ENCODE measurements at places on chromosomes 1 and 21. TPM values are rescaled to one million over a fixed set of nuclear protein-coding genes. Genes with fewer than 3 reads are reported as not detected.

GRCh38 chr1:67053535-67053784 lies 488 bp downstream of the SLC35D1 start:
- peak; percentile 59 for DNase-seq

GRCh38 chr1:159945483-159946241 lies at the start of gene IGSF9:
Gene IGSF9, minus strand, starts transcription at chr1:159945613. Its CDS starts 2,159 bp downstream, at chr1:159943454.
- DNase-seq = peak; percentile 85

- no peak for DNase-seq
These were observed 77.0 kb downstream of the EPHB2 start for GRCh38 chr1:22787636-22788035.

DNA sequence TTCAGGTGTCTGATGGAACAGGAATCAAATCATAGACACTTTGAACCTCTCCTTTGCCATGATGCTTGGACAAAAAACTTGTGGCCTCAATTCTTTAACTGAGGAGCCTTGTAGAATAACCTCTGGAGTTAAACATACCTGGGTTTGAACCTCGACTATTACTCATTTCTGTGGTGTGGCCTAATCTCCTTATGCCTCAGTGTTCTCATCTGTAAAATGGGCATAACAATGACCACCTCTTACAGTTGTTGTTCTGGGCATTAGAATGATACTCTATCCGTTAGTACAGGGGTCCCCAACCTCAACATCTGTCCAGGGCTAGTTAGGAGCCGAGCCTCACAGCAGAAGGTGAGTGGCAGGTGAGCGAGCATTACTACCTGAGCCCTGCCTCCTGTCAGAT lies 137.2 kb downstream of the ROR1 start:
- no peak for DNase-seq

DNA sequence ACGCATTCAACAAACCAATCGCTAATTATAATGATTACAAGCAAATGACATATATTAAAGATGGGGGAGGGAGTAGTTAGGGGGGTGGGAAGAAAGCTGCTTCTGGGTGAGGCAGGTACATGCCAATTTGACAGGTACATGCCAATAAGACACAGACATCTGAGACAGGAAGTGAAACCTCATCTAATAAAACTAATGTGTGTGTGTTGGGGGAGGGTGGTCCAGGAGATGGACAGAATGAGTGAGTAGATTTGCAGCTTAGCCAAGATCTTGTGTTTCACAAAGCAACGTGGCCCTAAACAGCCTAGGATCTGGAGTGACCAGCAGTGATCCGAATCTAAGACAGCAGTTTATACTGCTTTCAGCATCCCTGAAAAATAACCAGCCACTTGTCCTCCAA lies 10.8 kb downstream of the CFAP45 start:
- DNase-seq = no peak

GRCh38 chr1:208513799-208514198 lies 269.6 kb upstream of the PLXNA2 start:
- no peak for DNase-seq

- no peak for DNase-seq
These were observed 22.8 kb upstream of the C2CD2 start for GRCh38 chr21:41976611-41977010.

- no peak for DNase-seq
These were observed 64.2 kb downstream of the HLX start for GRCh38 chr1:220943319-220943996.

DNA sequence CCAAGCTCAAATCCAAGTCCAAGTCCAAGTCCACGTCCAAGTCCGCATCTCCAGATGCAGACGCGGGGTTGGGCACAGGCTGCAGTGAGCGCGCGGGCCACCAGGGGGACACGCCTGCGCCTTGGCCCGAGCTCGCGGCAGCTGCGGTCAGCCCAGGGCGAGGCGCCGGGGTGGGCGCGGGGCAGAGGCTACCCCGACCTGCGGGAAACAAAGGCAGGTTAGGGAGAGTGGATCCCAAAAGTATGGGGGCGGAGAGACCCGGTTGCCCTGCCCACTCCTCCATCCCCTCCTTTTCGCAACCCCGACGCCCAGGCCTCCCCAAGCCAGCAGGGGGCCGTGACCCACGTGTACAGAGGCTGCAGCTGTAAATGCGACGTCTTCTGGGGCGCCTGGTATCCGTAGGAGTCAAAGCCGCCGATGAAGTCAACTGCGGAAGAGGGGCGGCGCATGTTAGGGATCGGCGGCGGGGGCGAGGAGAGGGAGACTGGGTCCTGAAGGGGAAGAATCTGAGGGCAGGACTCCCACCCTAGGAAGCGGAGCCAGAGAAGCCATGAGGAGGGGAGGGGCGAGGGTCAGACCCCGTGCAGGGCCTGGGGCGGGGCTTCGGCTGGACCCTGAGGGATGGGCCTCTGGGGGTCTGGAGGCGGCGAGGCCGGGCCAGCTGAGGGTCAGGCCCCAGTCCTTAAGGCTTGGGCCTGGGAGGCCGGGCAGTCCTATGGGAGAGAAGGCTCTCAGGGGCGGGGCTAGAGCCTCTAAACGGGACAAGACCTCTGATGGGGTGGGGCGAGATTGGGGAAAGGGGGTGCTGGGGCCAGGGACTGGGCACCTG lies 58.0 kb downstream of the NKAIN1 start:
- DNase-seq = peak; percentile 58

DNA sequence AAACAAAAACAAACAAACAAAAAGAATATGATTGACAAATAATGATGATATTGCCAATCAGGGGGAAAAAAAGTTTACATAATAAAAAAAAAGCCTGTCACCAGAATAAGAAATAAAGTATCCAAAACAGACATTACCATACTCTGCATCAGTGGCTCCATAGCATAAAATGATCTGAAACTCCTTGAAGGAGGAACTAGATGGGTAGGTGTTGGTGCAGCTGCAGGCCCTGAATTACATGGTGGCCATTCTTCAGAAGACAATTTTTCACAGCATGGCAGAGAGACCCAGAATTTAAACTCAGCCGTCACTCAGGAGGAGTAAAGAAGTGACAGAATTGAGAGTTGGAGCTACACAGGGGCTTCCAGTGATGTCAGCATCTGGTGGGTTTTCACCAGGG lies 60.2 kb downstream of the GLUL start:
- no peak for DNase-seq

GRCh38 chr1:244970236-244970743 lies 105.9 kb upstream of the HNRNPU start:
- DNase-seq = peak; percentile 85

DNA sequence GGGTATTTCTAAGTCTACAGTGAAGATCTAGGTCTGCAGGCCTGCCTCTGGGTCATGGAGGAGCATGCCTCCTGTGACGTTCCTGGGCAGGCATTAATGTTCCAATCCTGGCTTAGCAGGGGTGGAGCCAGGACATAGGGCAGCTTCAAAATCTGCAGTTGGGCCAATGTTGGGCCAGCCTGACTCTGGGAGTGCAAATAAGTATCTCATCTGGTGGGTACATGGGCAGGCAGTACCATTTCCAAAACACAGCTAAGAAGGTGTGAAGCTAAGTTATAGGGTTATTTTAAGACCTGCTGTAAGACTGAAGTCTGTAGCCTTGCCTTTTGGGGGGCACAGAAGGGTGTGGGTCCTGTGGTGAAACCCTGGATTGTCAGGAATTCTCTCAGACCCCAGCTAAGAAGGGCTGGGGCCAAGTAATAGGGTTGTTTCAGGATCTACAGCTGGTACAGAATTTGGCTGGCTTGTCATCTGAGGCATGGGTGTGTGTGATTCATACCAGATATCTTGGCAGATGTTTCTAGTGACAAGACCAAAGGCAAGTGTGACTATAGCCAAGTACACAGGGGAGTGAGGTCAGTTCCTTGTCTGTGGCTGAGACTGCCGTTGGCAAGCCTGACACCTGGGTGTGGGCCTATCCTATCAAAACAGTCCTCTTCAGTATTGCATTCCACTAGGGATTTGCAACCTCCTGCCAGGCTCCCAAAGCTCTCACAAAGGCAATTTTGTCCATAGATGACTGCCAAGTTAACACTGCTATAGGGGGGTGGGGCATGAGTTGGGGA lies 468.7 kb upstream of the B3GALT2 start:
- DNase-seq = peak; percentile 48

GRCh38 chr1:98210064-98210463 lies 289.2 kb upstream of the DPYD start:
- no peak for DNase-seq

The PRAMEF18 gene
- total RNA-seq = not detected

GRCh38 chr1:21821385-21822019 lies 9.4 kb downstream of the LDLRAD2 start:
- DNase-seq = no peak

The CELF3 gene
- total RNA-seq = not detected

The NTRK1 gene
- 0.62 TPM for total RNA-seq

The PLEKHN1 gene
- not detected for total RNA-seq

The VCAM1 gene
- total RNA-seq = 2.2 TPM

GRCh38 chr1:53577761-53578100 lies 118.5 kb downstream of the DMRTB1 start:
- DNase-seq = no peak

- DNase-seq = peak; percentile 53
These were observed 16.9 kb downstream of the RPTN start for GRCh38 chr1:152141971-152142584.

DNA sequence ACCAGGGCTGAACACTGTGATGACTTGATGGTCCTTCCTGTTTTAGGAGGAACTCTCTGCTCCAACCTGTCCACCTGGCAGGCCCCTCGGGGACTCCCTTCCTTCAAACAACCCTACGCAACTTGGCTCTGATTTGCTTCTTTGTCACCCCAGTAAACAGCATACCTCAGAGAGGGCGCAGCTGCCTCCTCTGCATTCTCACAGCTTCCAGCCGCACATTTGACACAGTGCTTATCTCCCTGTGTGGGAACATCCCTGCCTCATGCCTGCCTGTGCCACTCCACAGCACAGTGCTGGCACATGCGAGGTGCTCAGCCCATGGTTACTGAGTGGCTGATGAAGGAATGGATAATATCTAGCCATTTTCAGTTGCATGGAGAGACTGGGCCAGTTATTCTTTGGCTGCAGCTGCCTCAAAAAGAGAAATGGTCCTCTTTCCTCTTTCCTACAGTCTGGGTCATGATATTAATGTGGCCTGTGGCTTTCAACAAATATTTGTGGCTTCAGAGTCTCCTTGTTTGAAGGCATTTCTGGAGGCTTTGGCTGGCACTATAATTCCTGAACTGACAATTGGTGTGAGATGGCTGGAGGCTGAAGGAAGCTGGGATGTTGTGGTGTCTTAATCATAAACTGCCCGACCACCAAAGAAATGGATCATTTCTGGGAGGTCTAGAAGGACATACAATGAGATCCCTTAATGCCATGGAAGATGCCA lies 77.9 kb downstream of the TENT5C start:
- DNase-seq = peak; percentile 27

DNA sequence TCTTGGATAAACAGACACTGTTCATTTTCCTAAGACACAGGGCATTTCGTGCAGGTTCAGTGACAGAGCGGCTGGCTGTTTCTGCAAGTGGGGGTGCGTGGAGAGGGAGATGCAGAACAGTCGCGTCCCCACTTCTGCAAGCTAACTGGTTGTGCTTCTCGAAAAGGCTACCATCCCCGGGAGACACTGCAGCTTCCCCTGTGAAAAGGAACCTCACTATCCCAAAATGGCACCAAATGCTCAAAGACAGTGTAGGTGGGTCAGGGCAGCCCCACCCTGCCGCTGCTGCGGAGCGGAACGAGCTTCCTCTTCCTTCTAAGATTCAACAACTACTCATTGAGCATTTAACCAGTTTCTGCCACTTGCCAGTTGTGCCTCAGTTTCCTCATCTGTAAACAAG lies 19.2 kb upstream of the BACE2 start:
- DNase-seq = no peak

- DNase-seq = no peak
These were observed 22.8 kb upstream of the TIAM1 start for GRCh38 chr21:31366825-31367224.

DNA sequence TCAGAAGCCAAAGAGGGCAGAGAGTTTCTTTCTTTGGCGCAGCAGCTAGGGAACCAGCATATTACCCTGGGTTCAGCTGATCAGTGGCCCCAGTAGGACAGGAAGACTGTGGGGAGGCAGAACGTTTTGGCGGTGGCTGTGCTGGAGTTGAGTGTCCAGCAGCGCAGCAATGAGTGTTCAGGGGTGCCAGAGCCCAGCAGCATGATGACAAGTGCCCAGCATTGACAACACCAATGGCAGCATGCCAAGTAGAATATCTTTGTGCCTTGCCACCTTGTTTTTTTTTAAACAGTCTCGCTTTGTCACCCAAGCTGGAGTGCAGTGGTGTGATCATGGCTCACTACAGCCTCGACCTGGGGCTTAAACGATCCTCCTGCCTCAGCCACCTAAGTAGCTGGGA lies 106.7 kb upstream of the CDC42BPA start:
- DNase-seq = no peak

- DNase-seq = peak; percentile 84
These were observed at the start of gene ATP1A2 for GRCh38 chr1:160115545-160116282. Gene ATP1A2, plus strand, starts transcription at chr1:160115759. Its CDS starts 103 bp downstream, at chr1:160115862.

DNA sequence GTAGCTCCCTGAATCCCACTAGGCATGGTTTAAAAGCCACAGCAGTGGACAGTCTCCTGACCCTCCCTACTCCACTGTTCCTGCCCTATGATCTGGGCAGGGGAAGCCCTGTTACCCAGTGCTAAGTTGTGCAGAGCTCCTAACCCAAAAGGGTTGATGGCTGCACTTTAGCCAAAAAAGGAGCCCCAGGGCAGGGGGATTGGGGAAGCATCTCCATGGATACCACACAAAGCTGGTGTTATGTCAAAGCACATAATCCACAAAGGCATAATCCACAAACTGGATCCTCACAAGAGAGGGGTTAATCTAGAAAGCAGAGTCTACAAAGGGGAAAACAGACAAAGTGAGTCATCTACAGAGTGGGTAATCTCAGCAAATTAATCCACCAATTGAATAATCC lies 5.7 kb downstream of the RSPO1 start:
- DNase-seq = no peak

DNA sequence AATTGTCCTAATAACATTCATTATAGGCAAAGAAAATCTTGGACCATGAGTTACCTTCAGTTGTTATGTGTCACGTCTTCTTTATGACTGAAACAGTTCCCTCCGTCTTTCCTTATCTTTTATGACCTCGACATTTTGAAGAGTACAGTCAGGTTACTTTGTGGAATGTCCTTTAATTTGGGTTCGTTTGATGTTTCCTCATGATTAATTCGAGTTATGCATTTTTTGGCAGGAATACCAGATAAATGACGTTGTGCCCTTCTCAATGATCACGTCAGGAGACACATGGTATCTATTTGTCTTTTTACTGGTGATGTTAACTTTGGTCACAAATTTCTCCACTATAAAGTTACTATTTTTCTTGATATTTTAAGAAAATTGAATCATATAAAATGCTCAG lies 17.3 kb upstream of the KLF17 start:
- no peak for DNase-seq

DNA sequence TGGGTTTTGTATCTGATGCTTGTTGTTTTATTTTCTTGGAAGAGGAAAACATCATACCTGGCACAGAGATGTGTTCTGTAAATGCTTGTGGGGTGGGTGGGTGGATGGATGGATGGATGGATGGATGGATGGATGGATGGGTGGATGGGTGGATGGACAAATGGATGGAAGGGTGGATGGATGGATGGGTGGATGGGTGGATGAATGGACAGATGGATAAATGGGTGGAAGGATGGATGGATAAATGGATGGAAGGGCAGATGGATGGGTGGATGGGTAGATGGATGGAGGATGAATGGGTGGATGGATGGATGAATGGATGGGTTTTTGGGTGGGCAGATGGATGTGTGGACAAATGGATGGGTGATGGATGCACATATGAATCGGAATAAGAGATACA lies 111.5 kb downstream of the PDE9A start:
- DNase-seq = no peak

The DTL gene
- total RNA-seq = 0.59 TPM

Measured in heart right ventricle (tissue), 16 donors.